ENCODE measurements at places on chromosomes 2 and 18.
A peak's percentile ranks its signal among the peaks of the same experiment; 100 is the strongest.

- no peak for DNase-seq
Measured at GRCh38 chr2:144466637-144467036, 53.3 kb downstream of the ZEB2 start.

- DNase-seq = no peak
Measured at GRCh38 chr2:96153991-96154431, 8.8 kb upstream of the DUSP2 start.

DNA sequence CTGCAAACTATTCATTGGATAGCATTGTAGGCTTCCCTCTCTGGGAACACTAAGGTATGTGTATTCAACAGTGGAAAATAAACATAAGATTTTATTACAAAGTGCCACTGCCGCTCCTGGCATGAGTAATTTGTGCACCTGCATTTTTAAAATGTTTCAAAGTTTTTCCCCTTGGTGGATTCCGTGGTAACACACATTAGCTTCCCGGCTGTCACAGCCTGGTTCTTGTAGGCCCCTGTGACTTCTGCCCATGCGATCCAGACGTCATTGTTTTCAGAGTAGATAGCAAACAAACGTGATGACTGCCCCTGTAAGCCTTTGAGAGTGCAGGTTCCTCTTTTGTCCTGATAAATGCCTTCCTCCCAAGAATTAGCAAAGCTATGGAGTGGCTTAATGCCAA is 421.0 kb downstream of the ZNF521 start:
- no peak for DNase-seq

GRCh38 chr2:239245872-239246721 is 154.7 kb downstream of the HDAC4 start:
- DNase-seq = no peak

DNA sequence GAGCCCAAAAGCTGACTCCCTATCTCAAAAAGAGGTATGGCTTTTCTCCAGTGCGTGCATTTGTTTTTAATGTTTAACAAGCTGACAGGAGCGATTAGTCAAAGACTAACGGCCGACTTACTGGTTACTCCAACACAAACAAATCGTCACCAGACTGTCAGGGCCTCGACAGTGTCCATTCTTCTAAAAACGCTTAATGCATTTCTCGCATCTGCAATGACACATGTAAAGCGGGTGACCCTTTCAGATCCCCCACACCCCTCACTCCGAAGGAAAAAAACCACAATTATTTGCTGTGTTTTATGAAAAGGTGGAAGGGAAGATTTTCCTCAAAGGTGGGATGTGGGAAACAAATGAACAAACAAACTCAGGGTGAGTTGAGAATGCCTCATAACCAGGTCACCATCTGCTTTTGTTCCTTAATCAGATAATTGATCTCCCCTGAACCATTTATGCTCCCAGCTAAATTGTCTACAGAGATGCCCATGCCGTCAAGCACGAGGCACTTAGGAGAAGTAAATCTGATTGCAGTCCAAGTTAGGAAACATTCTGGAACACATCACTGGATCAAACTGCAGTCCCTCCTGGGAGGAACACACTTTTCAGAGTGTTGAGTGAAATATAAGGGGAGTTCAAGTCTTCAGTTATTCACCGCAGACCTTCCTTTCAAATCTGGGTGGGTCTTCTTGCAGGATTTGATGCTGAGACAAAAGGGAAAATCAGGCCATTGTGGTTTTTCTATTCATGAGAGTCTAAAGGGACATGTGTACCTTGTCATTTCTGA is 340.8 kb downstream of the CMPK2 start:
- DNase-seq = no peak

GRCh38 chr2:226184940-226185615 is 614.5 kb downstream of the IRS1 start:
- no peak for DNase-seq

DNA sequence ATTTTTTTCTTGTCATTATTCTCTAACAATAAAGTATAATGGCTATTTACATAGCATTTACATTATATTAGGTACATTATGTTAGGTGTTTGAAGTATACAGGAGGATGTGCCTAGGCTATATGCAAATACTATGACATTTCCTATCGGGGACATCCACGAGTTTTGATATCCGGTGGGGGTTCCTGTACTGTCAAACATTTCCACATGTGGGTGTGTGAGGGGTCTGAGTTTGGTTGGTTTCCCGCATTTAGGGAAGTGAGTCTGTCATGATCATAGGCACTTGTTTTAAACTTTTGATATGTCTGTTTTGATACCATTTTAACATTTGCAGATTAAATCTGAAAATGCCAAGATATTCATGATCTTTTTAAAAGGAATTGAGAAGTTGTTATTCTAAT is 76.0 kb downstream of the CEP192 start:
- DNase-seq = no peak

DNA sequence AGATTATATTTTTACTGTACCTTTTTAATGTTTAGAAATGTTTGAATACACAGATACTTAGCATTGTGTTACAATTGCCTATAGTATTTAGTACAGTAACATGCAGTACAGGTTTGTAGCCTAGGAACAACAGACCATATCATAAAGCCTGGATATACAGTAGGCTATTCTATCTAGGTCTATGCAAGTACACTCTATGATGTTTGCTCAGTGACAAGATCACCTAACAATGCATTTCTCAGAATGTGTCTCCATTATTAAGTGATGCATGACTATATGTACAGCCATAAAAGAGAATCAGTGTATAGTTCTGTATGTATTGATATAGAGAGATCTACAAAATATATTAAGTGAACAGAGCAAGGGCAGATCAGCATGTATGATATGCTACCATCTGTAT is 616.4 kb downstream of the XIRP2 start:
- DNase-seq = no peak

GRCh38 chr2:165245081-165245793 is 6.0 kb downstream of the SCN2A start:
- DNase-seq = no peak

GRCh38 chr2:168992026-168992425 is 39.1 kb downstream of the ABCB11 start:
- DNase-seq = no peak

GRCh38 chr2:23953625-23954024 is 13.4 kb downstream of the UBXN2A start:
- DNase-seq = no peak

DNA sequence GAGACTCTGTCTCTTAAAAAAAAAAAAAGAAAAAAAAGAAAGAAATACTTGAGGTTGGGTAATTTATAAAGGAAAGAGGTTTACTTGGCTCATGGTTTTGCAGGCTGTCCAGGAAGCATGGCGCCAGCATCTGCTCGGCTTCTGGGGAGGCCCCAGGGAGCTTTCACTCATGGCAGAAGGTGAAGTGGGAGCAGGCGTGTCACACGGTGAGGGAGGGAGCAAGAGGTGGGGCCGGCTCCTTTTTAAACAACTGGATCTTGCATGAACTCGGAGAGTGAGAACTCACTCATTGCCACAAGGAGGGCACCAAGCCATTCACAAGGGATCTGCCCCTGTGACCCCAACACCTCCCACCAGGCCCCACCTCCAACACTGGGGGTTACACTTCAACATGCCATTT is 30.6 kb downstream of the CYP26B1 start:
- DNase-seq = no peak

GRCh38 chr18:48575658-48576456 is 37.0 kb downstream of the CTIF start:
- DNase-seq = no peak

- DNase-seq = no peak
Measured at GRCh38 chr2:8684540-8684877, 2.7 kb downstream of the ID2 start.

- no peak for DNase-seq
Measured at GRCh38 chr2:220513573-220514288, 886.3 kb downstream of the SLC4A3 start.

- no peak for DNase-seq
Measured at GRCh38 chr2:147440734-147441133, 404.1 kb upstream of the ACVR2A start.

GRCh38 chr2:26542194-26542455 is 64.2 kb upstream of the OTOF start:
- DNase-seq = no peak

GRCh38 chr2:29921560-29921915 is at the start of gene ALK:
Gene ALK, minus strand, starts transcription at chr2:29921586. Its CDS starts 927 bp downstream, at chr2:29920659.
- DNase-seq = peak; percentile 16

DNA sequence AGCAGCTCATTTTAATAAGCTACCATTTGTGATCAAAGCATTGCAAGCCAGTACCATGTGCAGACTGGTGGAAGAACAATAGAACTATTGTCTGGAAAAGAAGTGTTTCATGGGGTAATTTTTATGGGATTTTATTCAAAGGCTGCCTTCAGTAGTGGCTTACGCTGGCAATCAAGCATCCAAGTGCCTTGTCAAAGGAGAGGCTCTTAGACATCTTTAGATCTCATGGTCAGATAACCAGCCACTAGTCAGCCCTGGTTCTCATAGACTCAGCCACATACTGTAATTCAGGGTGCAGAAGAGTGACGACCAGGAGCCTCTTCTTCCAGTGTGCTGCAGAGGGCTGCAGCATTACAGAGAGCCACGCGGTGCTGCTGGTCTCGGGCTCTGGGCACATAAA is 98.5 kb upstream of the NOSTRIN start:
- no peak for DNase-seq

GRCh38 chr2:44136252-44136651 is 32.4 kb upstream of the PPM1B start:
- DNase-seq = no peak

DNA sequence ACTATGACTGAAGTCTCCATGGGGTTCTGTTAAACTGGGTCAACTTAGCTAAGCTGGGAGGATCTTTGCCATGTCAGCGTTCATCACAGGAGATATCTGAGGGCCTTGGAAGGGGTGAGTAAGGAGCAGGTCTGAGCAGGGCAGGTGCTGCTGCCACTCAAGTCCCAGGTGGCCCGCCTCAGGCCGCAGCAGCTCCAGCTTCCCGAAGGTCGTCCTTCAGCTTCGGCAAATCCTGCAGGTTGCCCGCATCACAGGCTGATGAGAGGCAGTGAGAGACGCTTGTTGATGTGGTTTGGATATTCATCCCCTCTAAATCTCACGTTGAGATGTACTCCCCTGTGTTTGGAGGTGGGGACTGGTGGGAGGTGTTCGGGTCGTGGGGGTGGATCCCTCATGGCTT is 166.6 kb downstream of the VAPA start:
- DNase-seq = no peak

GRCh38 chr2:105384216-105384615 is 14.6 kb downstream of the FHL2 start:
- no peak for DNase-seq

GRCh38 chr2:162697111-162697510 is 141.5 kb downstream of the KCNH7 start:
- DNase-seq = no peak

DNA sequence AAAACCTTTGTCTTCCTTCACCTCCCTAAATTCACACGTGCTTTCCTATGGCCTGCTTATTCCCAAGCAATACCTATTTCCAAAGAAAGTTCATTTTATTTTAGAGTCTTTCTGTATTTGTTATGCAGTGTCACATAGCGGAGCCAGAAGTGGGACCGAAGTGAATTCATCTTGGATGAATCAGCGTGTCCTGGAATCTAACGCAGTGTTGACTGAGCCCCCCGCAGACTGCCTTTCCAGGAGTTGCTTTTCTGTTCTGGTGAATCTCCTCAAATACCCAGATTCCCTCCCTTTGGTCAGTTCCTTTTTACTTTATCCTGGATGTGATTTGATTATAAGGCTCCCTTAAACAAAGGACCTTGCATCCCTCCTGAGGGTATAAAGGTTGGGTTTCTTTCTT is 10.8 kb downstream of the ALPP start:
- DNase-seq = no peak

DNA sequence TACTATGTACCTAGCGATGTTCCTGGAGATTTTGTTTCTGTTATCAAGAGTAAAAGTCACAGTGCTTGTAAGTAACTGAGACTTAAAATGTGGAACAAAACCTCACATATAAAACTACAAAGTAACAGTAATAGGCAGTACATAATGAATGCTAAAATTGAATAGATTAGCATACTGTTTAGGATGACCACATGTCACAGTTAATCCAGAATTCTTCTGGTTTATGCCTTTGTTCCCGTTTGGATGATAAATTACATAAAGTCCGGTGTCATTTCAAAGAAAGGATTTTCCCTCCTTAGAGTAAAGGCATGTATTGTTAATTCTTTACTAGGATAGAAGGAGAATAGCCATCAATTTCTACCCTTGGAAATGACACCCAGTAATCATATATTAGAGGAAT is 56.1 kb downstream of the RBM43 start:
- DNase-seq = no peak
